ENCODE measurements at places on chromosomes 6 and 20.
A peak's percentile ranks its signal among the peaks of the same experiment; 100 is the strongest.

- DNase-seq = no peak
Observed at GRCh38 chr6:31831350-31832215, 4.0 kb downstream of the HSPA1B start.

- peak; percentile 87 for DNase-seq
Observed at GRCh38 chr6:118580585-118581419, 32.7 kb downstream of the PLN start.

DNA sequence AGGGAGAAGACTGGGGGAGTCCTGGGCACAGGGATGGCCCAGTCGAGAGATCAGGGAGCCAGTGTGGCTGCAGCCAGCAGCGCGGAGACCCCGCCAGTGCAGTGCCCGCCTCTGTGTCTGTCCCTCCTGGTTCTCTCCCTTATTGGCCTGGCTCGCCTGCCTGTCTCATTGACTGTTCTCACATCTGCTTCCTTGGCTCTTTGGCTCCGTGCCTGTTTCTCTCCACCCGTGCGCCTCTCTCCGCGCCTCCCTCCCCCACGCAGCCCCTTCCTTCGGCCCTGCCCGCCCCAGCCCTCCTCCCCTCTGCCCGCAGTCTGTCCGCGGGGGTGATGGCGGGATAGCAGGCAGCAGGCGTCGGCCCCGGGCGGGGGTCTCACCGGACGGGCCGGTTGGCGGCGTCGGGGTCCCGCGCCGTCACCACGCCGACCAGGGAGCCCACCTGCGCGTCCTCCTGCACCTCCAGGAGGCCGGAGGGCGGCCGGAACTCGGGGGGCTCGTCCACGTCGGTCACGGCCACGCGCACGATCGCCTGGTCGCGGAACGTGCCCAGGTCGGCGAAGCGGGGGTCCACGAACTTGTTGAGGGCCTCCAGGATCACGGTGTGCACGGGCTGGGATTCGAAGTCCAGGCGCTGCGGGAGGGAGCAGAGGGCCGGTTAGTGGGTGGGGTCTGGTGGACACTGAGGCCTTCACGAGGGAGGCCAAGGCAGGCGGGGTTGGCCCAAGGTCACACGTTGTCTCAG lies 92.0 kb downstream of the CD40 start:
- DNase-seq = no peak

GRCh38 chr6:72651967-72652956 lies 30.4 kb downstream of the KCNQ5 start:
- DNase-seq = no peak

DNA sequence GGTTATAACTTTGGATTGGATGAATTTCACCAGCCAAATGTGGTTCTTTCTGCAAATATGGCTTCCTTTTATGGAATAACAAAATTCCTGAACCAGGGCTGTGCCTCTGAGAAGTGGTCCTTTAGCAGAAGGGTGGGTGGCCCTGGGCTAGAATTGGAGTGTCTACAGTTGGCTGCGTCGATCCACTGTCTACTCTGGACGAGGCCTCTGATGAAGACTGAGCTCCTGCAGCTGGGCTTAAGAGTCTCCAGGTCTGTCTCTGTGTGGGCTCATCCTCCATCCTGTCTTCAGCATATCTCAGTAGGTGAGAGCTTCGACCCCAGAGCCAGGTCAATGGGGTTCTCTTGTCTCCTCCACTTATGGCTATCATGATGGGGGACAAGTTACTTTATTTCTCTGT lies 166.3 kb upstream of the PMEPA1 start:
- DNase-seq = no peak

GRCh38 chr6:18491308-18492045 lies 104.3 kb downstream of the RNF144B start:
- no peak for DNase-seq

DNA sequence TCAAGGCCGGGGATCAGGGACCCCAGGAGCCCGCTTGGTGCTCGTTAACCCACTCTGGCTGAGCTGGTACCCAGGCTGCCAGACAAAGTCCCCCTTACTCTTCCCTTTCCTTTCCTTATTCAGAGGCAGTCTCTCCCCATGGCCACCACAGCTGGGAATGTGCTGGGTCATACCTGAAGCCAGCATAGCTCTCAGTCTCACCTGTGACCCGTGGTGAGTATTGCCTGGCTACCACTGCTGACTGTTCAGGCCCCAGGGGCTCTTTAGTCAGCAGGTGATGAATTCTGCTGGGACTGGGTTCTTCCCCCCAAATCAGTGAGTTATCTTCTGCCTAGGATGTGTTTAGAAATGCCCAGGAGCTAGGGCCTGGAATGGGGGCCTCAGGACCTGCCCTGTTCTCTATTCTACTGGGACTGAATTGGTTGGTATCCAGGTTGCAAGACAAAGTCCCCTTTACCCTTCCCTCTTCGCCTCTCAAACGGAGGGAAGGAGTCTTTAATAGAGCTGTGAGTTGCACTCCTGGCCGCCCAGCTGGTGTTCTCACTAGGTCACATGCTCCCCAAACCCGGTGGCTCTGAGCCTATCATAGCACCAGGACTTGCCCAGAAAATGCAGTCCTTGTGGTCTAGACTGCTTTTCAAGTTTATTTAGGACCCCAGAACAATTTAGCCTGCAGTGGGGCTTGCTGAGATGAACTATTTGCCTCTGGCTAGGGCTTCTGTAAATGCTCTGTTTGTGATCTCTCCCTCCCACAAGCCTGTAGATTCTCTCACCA lies 64.6 kb downstream of the MYO6 start:
- DNase-seq = no peak

GRCh38 chr6:142309426-142309825 lies 7.6 kb downstream of the ADGRG6 start:
- no peak for DNase-seq

- no peak for DNase-seq
Observed at GRCh38 chr6:21676769-21677168, 83.2 kb downstream of the SOX4 start.

GRCh38 chr6:107323133-107323785 lies 136.1 kb downstream of the PDSS2 start:
- peak; percentile 23 for DNase-seq

DNA sequence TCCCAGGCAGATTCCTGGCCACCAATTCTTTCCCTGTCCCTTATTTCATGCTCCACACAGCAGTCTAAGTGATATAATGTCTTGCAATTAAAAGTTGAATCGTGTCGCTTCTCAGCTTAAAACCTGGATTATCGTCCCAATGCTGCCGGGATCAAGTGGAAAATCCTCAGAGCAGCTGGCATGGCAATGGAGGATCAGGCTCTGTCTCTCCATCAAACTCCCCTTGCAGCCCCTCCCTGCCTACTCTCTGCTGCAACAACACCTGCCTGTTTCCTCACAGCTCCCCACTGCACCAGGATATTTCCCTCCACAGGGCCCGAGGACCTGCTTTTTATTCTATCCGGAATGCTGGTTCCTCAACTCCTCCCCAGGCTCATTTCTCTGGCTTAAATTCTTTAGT lies 277.1 kb downstream of the SYNE1 start:
- no peak for DNase-seq

- peak; percentile 29 for DNase-seq
Observed at GRCh38 chr20:53677447-53678314, 84.0 kb upstream of the ZNF217 start.

DNA sequence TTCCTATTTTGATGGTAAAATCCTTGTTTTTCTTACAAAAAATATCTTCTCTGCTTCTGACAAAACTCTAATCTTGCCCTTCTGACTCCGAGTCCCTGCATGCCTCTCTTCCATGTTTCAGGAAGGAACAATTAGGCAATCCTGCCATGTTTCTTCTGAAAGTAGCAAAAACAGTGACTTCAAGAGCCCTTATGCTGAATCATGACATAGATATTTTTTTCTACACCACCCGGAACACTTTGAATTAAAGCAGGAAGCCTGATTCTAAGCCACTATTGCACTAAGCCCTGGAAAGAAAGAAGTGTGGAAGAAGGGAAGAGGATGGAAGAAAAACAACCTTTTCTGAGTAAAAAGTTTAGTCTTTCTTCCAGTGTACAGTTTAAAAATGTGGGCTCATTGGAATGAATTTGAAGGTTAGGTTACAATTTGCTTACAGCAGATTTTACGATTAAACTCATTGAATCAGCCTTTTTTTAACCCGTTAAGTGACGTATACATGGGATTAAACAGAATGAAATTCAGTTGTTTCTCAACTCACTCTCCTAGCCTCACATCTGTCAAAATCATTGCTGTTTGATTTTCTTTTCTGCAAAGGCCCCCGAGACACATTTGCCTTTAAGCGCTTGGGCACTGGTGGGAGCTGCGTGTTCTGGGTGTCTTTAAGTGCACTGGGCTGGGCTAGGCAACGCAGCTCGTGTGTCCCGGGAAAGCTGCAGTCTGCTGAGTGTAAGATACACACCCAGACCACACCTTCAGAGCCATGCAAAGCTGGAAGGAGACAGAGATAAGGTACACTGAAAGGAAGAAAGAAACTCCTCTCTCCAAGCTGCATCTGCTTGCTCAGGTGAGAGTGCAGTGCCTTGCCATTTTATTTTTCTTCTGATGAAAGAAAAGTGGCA lies 159.4 kb upstream of the CITED2 start:
- peak; percentile 95 for DNase-seq

DNA sequence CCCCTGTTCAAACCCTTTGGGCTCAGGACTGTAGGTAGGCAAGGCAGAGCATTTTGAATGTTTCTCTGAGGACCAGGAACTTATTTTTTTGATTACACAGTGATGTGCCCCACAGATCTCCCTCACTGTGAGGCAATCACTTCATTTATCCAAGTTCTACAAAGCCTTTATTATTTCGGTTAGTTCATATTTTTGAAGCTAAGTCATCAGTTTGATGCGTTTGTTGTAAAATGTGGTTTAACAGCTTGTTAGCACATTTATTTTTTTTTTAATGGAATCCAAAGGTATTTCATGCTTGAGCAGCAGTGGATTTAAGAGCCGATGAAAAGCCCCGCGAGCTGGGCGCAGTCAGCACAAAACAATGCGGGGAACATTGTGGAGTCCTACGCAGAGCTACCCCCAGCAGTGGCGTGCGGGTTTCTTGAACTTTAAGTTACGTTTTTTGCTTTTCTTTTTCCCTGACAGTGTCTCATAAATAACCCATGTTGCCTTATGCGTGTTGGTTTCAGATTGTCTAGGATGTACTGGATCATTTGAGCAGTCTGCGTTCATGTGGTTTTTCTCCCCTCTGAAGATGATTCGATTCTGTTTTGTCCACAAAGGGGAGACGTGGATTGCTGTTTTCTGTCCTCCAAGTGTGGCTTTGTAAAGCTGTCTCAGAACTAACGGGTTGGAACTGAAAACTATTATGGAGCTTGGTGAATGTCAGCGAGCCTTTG lies 233.6 kb upstream of the BMP2 start:
- DNase-seq = peak; percentile 85

DNA sequence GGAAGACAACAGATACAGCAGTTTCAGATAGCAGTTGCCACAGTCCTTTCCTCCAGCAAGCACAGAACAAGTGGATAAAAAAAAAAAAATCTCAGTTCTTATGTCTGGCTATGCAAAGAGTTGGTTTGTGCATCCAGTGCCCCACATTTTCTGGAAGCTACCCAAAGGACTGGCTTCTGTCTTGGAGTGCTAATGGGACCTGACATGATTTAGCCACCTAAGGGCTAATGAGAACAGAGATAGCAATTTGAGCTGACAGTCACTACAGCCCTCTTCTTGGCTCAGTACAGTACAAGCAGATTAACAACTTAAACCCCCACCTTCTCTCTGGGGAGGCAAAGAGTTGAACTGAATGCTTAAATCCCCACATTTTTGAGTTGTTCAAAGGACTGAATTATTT lies 976.8 kb downstream of the TBC1D32 start:
- DNase-seq = no peak

DNA sequence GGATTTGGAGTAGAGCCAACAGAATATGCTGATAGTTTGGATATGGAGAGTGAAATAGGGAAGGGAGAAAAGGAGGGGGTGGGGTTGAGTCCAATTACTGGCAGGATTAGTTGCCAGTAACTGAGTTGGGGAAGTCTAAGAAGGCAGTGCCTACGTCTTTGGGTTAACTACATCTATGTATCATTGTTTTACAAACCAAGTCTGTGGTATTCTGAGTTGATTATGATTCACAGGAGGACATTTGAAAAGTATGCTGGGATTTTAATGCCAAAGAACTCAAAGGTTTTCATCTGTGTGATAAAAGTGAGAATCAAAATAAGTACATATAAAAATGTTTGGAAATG lies 14.7 kb downstream of the DSE start:
- peak; percentile 77 for DNase-seq

DNA sequence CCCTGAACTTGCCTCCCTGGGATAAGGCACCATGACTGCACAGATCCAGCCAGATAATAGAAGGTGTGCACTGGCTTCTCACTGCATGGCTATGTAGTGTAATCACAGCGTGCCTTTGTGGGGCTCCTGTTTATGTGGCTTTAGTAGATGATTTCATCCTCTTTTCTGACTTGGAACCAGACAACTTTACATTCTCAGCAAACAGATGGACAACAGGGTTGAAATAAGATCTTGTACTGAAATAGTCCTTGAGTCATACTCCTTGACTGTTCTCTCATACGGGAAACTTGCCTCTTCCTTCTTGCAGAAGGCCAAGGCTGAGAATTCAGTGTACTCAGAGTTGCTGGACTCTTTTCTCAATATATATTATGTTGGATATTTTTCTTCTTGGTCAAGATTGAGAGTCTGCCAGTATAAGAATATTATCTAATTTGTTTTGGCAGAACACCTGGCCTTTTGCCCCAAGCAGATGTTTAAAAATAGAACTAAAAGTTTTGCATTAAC lies 25.0 kb upstream of the RNF144B start:
- DNase-seq = peak; percentile 92

- peak; percentile 68 for DNase-seq
Observed at GRCh38 chr6:142744836-142745235, 200.1 kb downstream of the HIVEP2 start.

DNA sequence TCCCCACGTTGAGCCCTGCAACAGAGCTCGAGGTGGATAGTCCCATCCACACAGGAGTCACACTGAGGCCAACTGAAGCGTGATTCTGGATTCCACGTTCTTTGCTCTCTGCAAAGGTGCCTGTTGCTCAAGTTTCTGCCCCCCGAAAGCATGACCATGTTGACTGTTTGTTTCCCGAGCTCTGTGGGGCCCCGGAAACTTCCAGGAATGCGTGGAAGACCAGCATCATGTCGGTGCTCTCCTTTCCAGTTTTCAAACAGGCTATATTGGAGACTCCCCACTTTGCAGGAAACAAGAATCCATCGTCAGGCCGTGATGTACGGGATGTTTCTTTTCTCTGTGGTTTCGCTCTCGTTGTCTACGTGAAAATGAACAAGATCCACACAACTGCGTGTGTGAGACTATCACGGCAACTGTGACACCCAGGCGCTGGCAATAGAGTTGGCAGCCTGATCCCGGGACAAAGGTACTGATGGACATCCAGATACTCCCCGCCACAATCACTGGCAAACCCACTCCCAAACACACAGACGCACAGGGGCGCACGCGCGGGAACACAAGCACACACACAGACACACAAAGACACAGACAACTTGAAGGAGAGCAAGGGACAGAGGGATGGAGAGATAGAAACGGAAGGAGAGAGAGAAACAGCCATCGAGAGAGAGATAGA lies 444.6 kb upstream of the DEFB115 start:
- DNase-seq = no peak

Data from AG10803 (cell line).